Lower lobe of right lung (tissue), 2 donors: ENCODE measurements at places on chromosomes 3 and 15.

DNA sequence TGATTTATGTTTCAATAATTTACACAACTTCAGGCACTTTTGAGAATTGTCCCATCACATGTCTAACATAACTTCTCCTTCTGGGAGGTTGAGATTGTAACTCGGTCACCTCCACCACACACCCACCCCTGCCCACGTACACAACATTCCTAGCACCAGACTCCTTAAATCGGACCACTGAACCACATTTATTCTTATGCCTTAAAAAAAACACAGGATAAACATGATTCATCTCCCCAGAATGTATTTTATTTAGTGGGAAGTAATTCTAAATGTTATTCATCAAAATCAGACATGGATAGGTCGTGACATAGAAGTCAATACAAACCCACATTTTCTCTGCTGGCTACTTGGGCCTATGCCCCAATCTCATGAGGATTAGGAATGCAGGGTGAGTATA lies 3.0 kb downstream of the SNTN start:
- DNase-seq: no peak
- no peaks in the 10 kb centered on the region for H3K27me3 ChIP-seq
- H3K4me3 ChIP-seq: no peak overlapping the region
- H3K4me1 ChIP-seq: no peaks in the 10 kb centered on the region
- H3K36me3 ChIP-seq: no peaks in the 10 kb centered on the region

GRCh38 chr3:52355526-52355925 lies 39.4 kb downstream of the DNAH1 start:
- H3K4me3 ChIP-seq: no peak overlapping the region
- no peak overlapping the region for H3K27ac ChIP-seq
- H3K36me3 ChIP-seq: peaks cover 88% of the 10 kb centered on the region
- no peaks in the 10 kb centered on the region for H3K4me1 ChIP-seq
- peak; percentile 28 for DNase-seq

- no peaks in the 10 kb centered on the region for H3K4me1 ChIP-seq
- DNase-seq: no peak
- no peaks in the 10 kb centered on the region for H3K36me3 ChIP-seq
- no peaks in the 10 kb centered on the region for H3K27me3 ChIP-seq
- H3K4me3 ChIP-seq: no peak overlapping the region
- H3K27ac ChIP-seq: no peak overlapping the region
Measured at GRCh38 chr3:76349715-76350480, 564.5 kb upstream of the ZNF717 start.

- peaks cover 39% of the 10 kb centered on the region for H3K4me1 ChIP-seq
- no peak for DNase-seq
- H3K4me3 ChIP-seq: peak overlapping the region; percentile 86
- H3K27me3 ChIP-seq: no peaks in the 10 kb centered on the region
Measured at GRCh38 chr3:39154280-39155021, 1.1 kb upstream of the CSRNP1 start.

- H3K27ac ChIP-seq: no peak overlapping the region
- no peaks in the 10 kb centered on the region for H3K36me3 ChIP-seq
- H3K27me3 ChIP-seq: no peaks in the 10 kb centered on the region
- H3K4me1 ChIP-seq: peaks cover 4% of the 10 kb centered on the region
- H3K4me3 ChIP-seq: no peak overlapping the region
Measured at GRCh38 chr15:100947760-100948429, 28.7 kb downstream of the LRRK1 start.

DNA sequence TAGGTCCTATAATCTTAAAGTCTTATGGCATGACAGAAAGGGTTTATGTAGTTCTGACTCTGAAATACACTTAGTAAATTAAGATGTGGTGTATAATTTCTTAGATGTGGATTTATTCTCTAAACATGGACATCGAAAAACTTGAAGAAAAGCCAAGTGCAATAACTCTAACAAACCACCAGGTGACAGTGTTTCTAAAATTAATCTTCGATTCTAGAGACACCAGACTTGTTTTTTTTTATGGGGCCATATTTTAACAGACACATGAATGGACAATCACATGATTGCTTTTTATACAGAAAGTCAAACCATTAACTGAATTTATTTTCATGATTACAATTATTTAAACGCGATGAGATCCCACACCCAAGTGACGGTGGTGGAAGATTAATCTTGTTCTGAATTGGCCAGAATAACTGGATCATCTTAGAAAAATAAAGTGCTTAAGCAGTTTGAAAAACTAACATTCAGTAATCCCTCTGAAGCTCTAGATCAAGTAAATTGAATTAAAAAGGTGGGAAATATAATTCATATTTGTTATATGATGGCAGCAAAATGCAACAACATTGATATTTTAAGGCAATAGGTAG lies 305.1 kb downstream of the LSAMP start:
- H3K27me3 ChIP-seq: no peaks in the 10 kb centered on the region
- H3K27ac ChIP-seq: no peak overlapping the region
- no peak overlapping the region for H3K4me3 ChIP-seq
- DNase-seq: no peak
- no peaks in the 10 kb centered on the region for H3K36me3 ChIP-seq
- H3K4me1 ChIP-seq: peaks cover 10% of the 10 kb centered on the region

- H3K36me3 ChIP-seq: no peaks in the 10 kb centered on the region
- no peak overlapping the region for H3K27ac ChIP-seq
- DNase-seq: no peak
- H3K4me1 ChIP-seq: no peaks in the 10 kb centered on the region
- no peaks in the 10 kb centered on the region for H3K27me3 ChIP-seq
- H3K4me3 ChIP-seq: no peak overlapping the region
Measured at GRCh38 chr3:108448593-108448992, 61.8 kb downstream of the MYH15 start.
